Omental fat pad (tissue), 4 donors: ENCODE measurements at places on chromosomes 13 and 19.

GRCh38 chr19:35509861-35510625 lies 3.4 kb downstream of the DMKN start:
- DNase-seq, result peak; percentile 75

DNA sequence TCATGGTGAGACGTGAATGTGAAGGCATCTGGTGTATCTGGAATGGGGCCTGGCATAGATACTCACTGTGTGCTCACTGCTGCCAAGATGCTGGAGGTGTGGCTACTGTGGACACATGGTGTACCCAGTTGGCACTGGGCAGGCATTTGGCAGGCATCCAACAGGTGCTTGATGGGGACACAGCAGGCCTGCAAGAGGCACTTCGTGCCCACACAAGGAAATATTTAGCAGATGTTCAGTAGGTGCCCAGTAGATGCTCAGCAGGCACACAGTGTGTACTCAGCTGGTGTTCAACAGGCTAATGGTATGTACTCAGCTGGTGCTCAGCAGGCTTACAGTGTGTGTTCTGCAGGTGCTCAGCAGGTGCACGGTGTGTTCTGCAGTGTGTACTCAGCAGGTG lies 14.2 kb downstream of the CRTC1 start:
- DNase-seq, result no peak

DNA sequence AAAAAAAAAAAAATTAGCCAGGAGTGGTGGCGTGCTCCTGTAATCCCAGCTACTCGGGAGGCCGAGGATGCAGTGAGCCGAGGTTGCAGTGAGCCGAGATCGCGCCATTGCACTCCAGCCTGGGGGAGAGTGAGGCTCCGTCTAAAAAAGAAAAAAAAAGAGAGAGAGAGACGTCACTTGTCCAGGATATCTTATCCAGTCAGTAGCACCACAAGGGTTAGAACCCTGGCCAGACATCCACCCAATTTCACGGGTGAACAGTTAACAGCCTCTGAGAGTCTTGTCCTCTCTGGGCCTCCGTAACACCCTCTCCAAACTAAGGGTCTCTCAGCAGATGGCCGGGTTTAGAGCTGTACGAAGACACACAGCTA lies 917 bp upstream of the CLPTM1 start:
- DNase-seq, result no peak

DNA sequence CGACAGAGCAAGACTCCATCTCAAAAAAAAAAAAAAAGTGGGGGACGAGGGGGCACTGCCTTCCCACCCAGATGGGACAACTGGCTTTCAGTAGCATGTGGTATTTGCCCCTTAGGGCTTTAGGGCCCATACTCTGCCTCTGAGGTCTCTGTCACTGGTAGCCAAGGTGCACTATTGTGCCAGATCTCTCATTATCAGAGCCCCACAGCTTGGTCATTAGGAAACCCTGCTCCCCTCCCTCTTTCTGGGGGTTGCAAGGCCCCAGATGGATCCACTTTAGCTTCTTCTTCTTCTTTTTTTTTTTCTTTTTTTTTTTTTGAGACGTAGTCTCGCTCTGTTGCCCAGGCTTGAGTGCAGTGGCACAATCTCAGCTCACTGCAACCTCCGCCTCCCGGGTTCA lies 11.2 kb upstream of the ZNF358 start:
- DNase-seq, result no peak
